ENCODE measurements at places on chromosomes 3 and 15.
A peak's percentile ranks its signal among the peaks of the same experiment; 100 is the strongest.

GRCh38 chr15:69896606-69897005 is 201.1 kb downstream of the TLE3 start:
- DNase-seq = no peak

DNA sequence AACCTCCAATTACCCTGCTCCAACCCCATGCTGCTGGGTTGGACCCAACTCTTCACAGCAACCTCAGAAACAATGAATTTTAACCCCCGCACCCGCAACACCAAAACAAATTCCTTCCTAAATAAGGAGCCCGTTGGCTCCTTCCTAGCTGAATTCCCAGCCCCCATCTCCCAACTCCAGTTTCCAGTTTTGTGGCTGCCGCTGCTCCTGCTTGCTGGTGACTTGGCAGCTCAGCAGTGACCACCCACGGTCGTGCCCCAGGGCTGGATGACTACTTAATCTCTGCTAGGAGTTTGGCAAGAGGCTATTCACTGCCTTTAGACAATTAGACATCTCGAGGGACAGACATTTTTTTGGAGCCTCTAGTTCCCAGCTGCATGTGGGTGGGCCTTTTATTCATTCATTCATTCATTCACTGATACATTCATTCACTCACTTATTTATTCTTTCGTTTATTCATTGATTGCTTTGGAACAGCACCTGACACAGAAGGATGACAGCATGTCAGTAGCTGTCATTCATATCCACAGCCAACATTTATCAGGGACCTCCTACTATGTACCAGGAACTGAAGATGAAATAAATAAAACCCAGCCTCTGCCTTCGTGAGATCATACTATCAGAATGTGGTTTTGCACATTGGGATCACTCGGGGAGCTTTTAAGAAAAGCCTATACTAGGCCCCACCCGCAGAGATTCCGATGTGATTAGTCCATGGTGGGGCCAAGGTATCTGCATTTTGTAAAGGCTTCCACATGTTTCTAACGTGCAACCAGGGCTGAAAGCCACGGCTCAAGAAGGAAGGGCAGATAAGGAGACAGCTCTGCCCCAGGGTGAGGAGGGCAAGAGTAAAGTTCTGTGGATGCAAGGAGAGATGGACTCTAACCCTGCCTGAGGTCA is 256.5 kb downstream of the SHQ1 start:
- DNase-seq = peak; percentile 21

GRCh38 chr15:56456229-56456628 is 8.7 kb downstream of the MNS1 start:
- no peak for DNase-seq

GRCh38 chr3:132847849-132848625 is 125.8 kb upstream of the NPHP3 start:
- DNase-seq = no peak

DNA sequence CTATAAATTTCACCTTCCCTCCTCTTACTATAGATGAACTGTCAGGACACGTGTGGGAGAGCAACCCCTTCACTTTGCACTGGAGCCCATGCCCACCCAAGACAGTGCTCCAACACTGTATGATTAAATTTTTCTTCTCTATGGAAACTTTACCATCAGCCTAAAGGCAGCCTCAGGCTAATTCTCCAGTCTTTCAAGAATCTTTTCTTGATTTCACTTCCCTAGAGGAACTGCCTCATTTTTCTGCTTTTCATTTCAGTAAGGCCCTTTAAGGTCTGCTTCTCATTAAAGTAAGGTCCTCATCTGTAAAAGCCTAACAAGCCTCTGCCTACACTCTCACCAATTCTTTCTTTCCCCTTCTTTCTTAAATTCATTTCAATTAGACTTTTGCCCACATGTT is 137.3 kb downstream of the KCNMB2 start:
- no peak for DNase-seq

- no peak for DNase-seq
These were observed 75.0 kb downstream of the GABRB3 start for GRCh38 chr15:26697913-26698312.

DNA sequence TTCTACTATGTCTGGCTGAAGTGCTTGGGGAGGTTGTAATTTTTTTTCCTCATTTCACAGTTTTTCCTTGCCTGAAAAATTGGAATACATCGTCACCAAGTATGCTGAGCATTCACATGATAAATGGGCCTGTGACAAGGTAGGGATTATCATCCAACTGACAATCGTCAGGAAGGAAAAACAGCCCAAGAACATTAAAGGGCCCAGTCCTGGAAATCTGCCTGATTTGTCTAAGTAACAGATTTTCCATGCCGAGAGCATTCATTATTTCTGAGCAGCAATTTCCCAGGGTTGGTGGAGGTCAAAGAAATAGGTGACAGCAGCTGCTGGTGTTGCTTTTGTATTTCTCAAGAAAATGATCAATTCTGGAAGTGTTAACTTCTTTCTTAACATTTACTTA is 226.0 kb upstream of the CHRM5 start:
- no peak for DNase-seq

DNA sequence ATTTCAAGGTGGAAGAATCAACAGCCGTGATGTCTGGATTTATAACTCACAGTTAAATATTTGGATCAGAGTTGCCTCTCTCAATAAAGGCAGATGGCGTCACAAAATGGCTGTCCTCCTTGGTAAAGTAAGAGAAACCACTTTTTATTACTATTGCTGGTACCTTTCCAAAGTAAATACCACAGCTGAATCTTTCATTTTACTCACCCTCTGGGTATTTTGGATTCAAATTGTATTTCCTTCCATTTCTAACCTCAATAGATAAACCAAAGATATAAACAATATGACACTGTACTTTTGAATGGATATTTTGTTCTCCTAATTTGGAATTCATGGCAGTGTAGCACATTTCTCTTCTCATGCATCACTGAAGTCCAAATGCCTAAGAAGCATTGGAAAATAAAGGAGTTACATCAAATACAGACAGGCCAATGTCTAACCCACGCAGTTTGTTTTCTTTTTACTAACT is 29.5 kb downstream of the KLHL24 start:
- DNase-seq = peak; percentile 16

DNA sequence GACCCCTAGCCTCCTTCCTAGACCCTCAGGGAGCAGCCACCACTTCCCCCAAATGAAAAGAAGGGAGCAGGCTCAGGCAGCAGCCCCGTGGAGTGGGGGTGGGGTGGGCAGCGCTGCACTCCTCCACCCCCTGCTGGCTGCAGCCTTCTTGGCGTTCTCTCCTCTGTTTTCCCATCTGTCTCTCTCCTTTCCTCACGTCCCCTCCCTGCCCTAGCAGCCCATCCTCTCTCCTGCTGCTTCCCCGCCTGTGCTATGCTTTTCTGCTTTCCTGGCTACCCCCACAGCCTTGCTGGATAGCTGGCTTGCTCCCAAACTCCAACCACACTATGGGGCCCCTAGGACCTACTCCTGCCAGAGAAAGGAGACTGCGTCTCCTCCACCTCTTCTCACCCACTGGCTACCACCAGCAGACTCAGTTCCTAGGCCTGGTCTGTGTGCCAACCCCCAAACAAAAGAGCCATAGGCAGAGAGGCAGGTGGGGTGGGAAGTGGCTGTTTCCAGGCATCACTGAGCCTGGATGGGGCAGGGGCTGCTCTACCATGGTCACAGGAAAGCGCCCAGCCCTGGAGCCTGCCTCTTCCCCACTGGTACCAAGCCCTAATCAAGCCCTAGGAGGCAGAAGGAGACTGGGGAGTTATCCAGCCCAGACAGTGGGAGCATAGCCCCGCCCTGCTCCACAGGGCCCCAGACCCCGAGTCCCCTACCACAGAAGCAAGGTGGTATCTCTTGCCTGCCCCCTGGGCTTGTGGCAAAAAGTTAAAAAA is 3.4 kb upstream of the DISP2 start:
- DNase-seq = no peak

GRCh38 chr15:31390777-31391486 is 64.3 kb downstream of the KLF13 start:
- no peak for DNase-seq

- DNase-seq = no peak
These were observed 4.8 kb downstream of the GPR15 start for GRCh38 chr3:98536456-98537017.

DNA sequence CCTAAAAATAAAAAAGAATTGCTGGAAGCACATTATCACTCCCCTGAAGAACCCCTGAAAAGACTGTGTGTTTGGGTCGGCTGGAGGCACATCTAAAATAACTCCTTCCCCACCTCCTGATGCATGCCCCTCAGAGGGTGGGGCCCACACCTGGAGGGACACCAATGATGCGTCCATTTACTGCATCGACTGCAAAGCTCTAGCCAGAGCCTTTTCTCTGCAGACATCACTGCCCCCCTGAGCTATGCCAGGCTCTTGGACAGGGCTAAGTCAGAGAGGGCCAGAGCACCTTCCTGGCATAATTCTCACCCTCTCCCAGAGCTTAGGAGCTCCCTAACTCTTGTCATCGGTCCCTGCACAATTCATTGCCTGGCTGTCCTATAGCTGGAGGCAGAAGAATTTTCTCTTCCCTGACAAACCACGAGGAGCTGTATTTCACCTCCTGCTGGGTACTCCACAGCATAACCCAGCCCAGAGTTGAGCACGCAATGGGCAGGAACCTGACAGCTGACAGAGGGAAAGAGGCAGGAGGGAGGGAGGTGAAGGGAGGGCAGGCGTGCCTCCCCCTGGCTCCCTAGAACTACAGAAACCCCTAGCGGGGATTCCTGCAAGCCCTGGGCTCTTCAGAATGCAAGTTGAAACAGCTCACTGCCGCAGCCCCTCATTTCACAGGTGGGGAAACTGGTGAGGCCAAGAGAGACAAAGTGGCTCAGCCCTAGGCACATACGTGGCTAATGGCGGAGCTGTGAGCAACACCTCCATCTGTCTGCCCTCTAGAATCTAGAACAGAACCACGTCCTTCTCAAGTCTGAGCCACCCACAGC is 46.6 kb downstream of the XXYLT1 start:
- no peak for DNase-seq

DNA sequence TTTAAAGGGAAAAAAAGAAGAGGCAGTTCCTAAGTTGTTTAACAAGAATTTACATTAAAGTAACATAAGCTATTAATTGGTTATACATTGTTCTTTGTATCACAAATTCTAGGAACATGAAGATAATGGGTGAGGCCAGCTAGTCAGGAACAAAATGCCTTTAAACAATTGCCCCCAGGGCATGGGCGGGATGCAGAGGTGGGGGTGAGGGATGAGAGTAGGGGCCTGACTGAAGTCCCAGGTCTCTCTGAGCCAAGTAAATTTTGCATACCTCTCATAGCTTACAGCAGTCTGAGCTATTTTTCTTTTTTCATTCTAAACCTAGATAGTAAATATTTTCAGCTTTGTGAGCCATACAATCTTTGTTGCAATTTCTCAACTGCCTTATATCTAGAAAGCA is 77.8 kb upstream of the RNU6-1 start:
- no peak for DNase-seq

- DNase-seq = no peak
These were observed 24.9 kb upstream of the ARPIN start for GRCh38 chr15:89937365-89938350.

GRCh38 chr15:70297465-70298058 is 199.8 kb upstream of the TLE3 start:
- no peak for DNase-seq

GRCh38 chr3:128999102-128999501 is 2.0 kb upstream of the EFCC1 start:
- no peak for DNase-seq

- DNase-seq = no peak
These were observed 1.4 kb downstream of the ITGA11 start for GRCh38 chr15:68430471-68431036.

DNA sequence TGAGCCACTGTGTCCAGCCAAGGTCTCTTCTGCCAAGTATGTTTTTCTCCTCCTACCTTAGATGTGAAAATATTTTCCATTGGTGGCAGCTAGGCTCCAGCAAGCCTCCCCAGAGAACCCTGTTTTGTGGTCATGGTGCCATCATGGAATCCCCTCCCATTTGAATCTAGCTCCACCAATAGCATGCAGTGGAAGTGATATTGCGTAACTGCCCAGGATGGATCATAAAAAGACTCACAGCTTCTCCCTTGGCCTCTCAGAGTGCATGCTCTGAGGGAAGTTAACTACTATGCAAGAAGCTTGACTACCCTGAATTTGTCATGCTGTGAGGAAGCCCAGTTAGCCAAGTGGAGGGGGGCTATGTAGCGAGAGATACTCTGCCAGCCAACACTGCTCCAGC is 27.5 kb downstream of the CRYGS start:
- DNase-seq = no peak

GRCh38 chr3:147735616-147736015 is 326.5 kb downstream of the ZIC1 start:
- DNase-seq = no peak

DNA sequence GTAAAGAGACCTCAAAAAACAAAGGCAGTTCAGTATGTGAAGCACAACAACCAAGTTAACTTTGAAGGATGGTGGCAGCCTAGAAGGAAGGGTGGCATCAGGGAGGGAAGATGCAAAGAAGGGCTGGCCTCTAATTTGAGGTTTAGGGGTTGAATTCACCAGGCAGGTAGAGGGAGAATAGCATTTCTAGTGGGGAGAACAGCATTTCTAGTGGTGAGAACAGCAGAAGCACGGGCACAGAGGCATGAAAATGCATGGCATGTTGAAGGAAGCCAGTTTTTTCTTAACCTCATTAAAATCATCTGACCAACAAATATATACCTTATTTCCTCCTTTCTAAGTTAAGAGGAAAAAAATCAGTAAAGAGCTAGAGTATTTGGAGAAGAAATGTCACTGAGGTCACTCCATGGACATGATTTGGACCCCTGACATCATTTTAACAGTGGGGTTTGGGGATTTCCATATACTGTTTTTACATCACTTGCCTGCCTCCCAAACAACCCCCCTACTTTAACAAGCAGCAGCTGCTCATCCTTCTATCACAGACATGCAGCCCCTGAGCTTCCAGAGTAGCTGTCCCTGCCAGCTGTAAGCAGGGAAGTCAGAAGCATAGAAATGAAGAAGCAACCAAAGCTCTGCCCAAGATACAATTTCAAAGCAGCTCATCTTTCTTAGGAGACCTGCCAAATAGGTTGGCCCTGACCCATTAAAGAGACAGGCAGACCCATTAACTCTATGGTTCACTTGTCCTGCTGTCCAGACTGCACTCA is 2.4 kb upstream of the POPDC2 start:
- no peak for DNase-seq

DNA sequence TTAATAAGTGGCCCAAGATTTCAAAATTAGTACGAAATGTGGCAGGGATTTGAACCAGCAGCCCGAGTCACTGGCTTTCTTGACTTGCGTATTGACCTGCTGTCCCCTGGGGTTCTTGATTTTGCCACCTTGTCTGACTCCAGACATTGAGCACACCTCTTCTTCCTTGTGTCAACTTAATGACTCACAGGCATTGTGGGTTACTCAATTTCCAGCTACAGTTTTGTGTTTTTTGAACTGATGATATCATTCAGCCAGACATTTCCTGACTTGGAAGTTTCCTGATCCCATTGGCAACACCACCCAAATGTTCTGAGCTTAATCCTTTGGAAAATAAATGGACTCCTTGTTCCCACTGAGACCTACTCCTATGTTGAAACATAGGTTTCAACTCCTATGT is 64.2 kb downstream of the MOBP start:
- no peak for DNase-seq

DNA sequence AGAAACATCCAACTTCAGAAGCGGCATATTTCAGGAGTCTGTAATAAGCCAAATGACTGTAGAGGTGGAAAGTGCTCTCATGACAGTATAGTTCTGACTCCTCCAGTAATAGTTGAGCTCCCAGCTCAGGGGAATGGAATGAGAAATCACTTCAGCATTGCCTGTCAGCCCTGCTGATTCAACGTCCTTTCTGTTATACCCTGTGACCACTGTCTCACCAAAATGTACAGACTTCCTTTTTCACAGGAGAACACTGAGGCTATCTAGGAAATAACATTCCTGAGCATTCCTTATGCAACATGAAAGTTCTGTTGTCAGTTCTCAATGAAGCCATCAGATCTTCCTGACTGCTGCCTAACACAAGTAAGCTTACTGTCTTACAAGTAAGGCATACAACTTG is 284.5 kb upstream of the MME start:
- no peak for DNase-seq
